ENCODE measurements at places on chromosomes 1 and 21.
A peak's percentile ranks its signal among the peaks of the same experiment; 100 is the strongest.

DNA sequence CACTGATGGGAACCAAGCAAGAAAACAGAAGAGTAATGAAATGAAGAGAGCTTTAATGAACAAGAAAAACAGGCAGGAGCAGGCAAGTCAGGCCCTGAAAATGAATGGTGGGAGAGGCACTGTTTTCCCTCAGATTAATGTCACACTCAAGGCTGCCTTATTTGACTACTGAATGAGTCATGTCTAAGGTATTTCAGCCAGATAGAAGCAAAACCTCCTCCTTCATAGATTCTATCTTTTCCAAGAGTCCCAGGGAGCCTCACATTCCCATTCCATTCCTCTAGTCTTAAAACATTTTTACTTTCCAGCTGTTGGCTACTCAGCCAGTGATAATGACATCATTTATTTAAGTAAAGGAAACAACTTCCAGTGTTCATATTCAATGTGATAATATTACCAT is 228.4 kb upstream of the NRIP1 start:
- no peak for DNase-seq

GRCh38 chr1:205925736-205926135 is 17.5 kb downstream of the SLC26A9 start:
- no peak for DNase-seq

- DNase-seq, result no peak
Measured at GRCh38 chr1:104526158-104526795, 776.6 kb downstream of the AMY1C start.

GRCh38 chr1:5304702-5305101 is 650.3 kb downstream of the AJAP1 start:
- no peak for DNase-seq

GRCh38 chr1:15400627-15401026 is 9.1 kb upstream of the EFHD2 start:
- no peak for DNase-seq

GRCh38 chr1:220811695-220812094 is 25.0 kb downstream of the MTARC1 start:
- no peak for DNase-seq

DNA sequence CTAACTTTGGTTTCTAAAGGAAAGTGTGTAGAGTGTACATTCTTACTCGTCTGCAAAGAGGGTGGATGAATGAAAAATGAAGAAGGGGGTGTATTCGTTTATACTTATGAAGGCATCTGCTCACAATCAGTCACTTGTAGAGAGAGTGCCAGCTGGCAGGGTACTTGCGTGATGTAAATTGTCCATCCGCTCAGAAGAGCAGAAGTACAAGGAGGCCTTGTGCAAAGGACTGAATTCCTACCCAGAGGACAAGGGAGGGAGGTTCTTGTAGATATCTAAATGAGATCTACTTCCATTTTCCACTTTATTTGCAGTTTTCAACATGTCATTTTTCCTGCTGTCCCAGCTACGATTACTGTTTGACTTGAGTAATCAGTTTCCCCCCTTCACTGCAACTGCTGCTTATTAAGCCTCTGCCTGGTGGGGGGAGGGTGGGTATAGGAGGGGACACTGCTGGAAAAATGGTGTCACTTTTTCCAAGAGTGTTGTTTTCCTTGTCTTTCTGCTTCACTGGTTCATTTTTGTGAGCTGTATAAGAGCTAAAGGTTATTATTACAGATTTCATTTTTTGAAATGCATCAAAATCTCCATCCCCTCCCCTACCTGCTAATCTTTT is 67.3 kb downstream of the LAMC1 start:
- no peak for DNase-seq

GRCh38 chr1:39491146-39491921 is at the start of gene BMP8A:
BMP8A (plus strand) TSS chr1:39491636; CDS start chr1:39491992, 356 bp downstream.
- peak; percentile 57 for DNase-seq

DNA sequence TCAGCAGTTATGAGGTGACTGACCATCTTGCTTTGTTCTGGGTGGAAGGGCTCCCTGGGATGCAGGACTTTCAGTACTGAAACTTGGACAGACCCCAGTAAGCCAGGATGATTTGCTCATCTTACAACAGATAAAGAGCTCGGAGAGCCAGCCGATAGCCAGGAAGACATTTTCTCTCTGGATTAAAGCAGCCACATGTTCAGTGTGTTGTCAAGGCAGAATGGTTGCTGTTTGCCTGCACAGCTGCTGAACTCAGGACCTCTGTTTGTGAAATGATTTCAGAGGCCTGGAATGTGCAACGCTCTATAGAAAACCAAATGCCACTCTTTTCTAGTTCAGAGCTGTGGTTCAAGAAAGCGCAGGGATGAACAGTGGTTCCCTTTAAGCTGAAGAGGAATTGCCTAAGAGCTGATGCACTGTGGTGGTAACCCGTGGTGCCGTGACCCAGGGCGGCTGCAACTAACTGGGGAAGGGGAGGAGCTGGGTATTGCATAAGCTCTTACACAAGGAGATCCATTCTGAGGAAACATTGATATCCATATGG is 40.7 kb downstream of the CASQ2 start:
- DNase-seq, result no peak

- DNase-seq, result no peak
Measured at GRCh38 chr1:166029196-166029945, 137.4 kb downstream of the FAM78B start.

DNA sequence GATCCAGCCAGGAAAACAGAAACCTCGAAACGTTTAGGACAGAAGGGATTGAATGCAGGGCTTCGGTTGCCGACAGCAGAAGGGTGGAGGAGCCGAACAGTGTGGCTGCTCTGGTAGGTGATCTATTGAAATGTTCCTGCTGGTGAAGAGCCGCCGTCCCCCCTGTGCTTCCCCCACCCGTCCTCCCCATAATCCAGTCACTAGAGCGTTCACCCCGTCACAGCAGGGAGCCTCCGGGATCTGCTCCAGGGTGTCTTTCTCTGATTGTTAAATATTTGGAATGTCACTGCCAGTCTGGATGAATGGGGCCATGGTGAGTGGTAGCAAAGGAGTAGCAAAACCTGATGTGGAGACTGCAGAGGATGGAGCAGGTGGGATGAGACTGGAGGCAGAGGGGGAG is 255.1 kb upstream of the CSF3R start:
- DNase-seq, result no peak

DNA sequence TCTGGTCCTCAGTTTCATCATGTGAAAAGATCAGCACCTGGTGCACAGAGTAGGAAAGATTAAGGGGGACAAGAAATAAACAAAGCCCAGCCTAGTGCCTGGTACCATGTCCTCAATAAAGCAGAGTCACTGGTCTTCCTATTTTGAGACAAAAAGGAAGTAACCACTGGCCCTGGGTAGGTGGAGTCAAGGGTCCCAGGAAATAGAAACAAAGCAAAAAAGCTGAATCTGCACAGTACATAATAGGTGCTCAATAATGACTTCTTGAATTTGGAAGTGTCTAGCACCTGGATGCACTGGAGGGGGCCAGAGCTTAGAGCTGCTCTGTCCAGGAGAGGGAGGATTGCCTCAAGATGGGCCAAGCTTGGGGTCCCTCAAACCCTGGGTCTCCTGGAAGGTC is 1.9 kb upstream of the EPHB2 start:
- DNase-seq, result no peak

DNA sequence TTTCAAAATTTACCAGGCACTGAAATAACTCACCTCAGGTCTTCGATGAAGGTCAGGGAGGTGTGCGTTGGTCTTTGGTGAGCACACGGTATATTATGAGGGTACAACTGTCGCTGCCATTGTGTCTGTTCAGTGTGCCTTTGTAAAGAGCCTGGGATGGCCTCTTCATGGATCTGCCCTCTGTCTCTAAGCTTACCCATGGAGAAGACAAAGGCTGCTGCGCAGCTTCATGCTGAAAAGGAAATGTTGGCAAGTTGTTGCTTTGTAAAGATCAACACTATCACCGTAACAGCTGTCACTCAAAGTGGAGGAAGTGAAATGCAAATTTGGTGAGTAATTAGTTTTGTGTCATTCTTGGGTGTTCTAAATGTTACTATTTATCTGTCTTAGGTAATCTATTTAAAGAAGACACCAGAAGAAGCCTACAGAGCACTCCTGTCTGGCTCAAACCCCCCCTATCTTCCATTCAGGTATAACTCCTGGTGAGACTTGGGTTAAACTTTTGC is 71.6 kb downstream of the CDC14A start:
- DNase-seq, result no peak

DNA sequence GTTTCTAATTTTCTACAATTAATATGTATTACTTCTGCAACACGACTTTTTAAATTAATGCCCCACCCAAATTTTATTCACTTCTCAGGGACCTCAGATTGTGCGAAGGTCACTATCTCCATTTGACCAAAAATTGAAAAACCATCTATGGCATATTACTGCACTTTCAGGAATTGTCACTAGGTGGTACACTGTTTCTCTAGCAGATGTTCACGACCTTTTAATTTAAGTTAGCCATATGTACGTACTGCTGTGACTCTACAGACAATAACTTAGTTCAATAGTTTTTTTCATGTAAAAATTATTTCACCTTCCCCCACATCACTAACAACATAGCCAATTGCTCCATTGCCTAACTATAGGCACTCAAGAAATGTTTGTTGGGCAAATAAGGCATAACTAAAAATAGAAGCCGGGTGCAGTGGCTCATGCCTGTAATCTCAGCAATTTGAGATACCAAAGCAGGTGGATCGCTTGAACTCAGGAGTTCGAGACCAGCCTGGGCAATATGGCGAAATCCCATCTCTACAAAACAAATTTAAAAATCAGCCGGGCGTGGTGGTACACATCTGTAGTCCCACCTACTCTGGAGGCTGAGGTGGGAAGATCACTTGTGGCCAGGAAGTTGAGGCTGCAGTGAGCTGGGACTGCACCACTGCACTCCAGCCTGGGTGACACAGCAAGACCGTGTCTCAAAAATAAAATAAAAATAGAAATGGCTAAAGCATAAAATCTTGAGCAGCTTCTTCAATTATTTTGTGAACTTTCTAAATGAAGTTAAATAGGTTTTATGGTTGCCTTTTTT is 75.7 kb upstream of the PKN2 start:
- DNase-seq, result peak; percentile 28

DNA sequence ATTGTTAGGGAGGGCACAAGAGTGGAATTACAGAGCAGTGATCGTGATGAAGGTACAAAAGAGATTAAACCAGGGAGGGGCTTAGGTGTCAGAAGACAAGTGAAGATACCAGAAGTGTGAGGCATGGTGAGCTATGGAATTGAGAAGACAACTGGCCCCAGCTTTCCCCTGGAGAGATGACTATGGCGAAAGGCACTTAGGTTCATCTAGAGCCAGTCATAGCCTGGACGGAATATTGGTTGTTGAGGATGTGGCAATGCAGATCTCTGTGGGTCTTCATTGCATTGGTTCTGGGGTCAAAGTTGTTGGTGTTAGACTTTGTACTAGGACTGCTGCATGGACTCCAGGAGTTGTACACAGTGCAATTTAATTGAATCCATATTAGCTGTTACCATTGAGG is 115.7 kb downstream of the FASLG start:
- no peak for DNase-seq

GRCh38 chr1:190475421-190476141 is 2.1 kb downstream of the BRINP3 start:
- no peak for DNase-seq

GRCh38 chr1:227561241-227561907 is 2.0 kb upstream of the ZNF678 start:
- DNase-seq, result no peak

- DNase-seq, result no peak
Measured at GRCh38 chr1:11065796-11066195, 6.0 kb upstream of the SRM start.

DNA sequence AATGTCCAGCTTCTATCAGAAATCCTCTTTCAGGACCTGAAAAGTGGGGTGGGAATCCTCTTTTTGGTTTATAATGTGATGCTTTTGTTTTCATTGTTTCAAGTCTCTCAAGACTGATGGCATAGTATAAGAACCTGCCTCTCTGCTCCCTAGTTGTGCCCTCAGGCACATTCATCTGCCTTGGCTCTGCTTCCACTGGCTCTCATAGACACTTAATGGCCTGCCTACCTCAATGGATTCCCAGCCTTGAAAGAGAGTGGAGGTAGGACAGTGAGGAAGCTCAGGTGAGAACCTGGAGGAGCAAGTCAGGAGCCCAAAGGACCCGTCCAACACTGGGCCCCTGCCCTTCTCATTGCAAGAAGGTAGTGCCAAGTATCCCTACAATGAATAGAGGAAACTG is 4.8 kb downstream of the TTLL7 start:
- DNase-seq, result no peak

GRCh38 chr1:6459850-6460265 is 6.1 kb downstream of the TNFRSF25 start:
- peak; percentile 65 for DNase-seq

DNA sequence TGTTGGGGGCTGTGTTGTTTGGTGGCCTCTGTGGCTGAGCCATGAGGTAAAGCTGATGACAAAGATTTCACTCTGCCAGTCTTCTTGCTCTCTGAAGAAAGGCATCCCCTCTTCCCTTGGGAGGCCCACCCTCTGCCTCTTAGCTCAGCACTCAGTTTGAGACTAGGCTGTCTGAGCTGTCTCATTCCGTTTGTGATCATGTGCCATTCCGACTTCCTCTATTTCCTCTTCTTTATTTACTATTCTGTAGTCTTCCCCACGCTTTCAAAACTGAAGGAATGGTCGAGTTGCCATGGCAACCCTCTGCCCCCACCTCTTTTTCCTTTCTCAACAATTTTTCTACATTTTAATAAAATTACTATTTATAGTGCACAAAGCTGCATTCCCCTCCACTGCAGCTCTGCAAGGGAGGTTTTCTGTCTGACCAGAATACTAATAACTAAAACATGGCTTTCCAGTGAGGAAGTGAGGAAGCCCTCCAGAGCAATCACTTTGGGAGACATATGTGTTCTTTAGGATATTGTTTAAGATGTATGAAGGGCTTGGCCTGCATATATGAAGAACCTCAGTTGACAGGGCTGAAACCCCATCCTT is 30.8 kb downstream of the KCNA3 start:
- DNase-seq, result no peak

- no peak for DNase-seq
Measured at GRCh38 chr1:230392920-230393521, 33.1 kb downstream of the PGBD5 start.

DNA sequence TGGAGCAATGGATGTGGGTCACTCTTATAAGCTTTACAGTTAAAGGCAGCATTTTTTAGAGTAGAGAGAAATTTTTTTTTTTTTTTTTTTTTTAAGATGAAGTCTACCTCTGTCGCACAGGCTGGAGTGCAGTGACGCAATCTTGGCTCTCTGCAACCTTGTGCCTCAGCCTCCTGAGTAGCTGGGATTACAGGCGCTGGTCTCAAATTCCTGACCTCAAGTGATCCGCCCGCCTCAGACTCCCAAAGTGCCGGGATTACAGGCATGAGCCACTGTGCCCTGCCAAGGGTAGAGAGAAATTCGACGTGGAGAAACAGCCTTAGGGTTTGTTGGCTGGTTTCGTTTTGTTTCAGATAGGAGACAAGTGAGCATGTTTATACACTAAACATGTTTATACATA is 594.2 kb upstream of the ADAMTS5 start:
- no peak for DNase-seq

DNA sequence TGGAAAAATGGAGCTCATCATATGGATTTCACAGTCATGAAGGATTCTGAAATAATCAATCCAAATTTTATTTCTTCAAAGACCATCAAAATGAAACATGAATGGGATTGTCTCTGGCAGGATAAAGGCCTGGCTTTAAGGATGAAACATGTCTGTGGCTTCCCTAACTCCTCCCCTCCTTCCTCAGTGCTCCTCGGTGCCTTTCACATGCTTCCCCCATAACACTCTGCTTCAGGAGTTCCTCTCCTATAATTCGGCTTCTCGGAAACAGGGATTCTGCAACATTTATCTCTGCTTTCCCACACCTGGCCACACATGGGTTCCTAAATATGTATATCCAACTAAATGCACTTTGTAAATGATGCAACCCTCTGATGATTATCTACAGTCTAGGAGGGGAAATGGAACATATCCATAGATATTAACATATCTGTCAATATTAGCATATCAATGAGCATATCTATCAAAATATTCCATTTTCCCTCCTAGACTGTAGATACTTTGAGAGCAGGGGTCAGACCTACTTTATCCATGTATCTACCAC is 153.8 kb downstream of the PLPP3 start:
- DNase-seq, result no peak
